ENCODE measurements at places on chromosomes 1 and 21. TPM values are rescaled to one million over a fixed set of nuclear protein-coding genes. Genes with fewer than 3 reads are reported as not detected.
A peak's percentile ranks its signal among the peaks of the same experiment; 100 is the strongest.

- H3K4me1 ChIP-seq: peaks cover 1% of the 10 kb centered on the region
- DNase-seq: no peak
- H3K27me3 ChIP-seq: no peaks in the 10 kb centered on the region
- H3K4me3 ChIP-seq: no peak overlapping the region
These were observed 12.0 kb downstream of the ERVH48-1 start for GRCh38 chr21:42913476-42913875.

DNA sequence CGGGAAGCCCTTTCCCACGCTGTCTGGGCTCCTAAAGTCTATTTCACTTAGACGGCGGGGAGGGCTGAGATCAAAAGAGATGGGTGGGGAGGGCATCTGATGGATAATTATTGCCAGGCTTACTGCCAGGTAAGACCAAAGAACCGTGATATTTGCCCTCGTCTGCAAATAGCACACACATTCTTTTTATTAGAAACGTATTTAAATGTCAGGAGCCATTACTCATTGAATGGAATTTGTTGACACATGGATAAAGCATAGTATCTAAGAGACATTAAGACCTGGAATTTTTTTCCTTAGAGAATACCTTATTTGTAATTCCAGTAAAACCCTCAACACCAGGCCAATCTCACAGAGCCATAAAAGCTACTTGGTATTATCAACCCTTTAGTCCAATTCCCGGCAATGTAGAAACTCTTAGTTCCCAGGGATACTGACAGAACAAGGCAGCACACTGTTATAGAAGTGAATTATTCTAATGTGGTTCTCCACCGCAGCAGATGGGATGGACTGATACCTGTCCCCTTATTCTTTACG, 10.6 kb downstream of the URB1 start:
- no peak for DNase-seq
- H3K27me3 ChIP-seq: no peaks in the 10 kb centered on the region
- peaks cover 22% of the 10 kb centered on the region for H3K4me1 ChIP-seq
- peak overlapping the region; percentile 65 for H3K27ac ChIP-seq

DNA sequence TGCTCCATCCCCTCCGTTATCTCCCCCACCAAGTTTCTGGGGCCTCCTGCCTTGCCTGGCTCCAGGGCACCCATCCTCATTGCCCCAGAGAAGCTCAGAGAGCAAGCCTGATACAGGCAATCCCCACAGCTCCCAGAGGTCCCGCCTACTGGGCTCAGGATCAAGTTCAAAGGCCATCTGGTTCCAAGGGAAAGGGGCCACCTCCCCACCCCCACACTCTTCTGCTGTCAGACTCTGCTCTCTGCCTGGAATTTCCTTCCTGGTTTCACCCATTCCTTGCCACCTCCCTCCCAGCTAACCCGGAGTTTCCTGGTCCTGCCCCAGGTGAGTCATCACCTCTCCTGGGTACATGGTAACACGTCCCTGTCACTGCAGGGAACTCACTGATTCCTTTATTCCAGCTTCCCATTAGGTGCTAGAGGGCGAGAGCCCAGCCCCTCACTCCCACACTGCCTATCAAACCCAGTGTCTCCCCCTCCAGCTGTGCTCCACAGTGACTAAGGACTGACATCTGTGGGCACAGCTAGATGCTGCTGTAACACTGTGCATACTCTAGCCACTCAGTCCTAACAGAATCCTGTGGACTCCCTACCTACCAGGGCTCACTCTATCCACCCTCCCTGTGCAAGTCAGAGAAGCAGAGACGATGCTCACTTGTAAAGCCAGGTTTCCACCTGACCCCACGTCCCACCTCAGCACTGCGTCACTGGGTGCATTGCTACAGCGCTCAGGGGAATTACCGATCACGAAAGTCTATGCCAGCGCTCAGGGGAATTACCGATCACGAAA, 21.8 kb downstream of the RSPH1 start:
- H3K27me3 ChIP-seq: peaks cover 5% of the 10 kb centered on the region
- peak; percentile 56 for DNase-seq
- no peak overlapping the region for H3K27ac ChIP-seq
- H3K4me1 ChIP-seq: peaks cover 14% of the 10 kb centered on the region
- H3K36me3 ChIP-seq: no peaks in the 10 kb centered on the region
- no peak overlapping the region for H3K4me3 ChIP-seq

GRCh38 chr21:30990514-30991262, 47.6 kb downstream of the KRTAP19-8 start:
- DNase-seq: no peak
- H3K4me1 ChIP-seq: no peaks in the 10 kb centered on the region
- no peak overlapping the region for H3K27ac ChIP-seq
- no peak overlapping the region for H3K4me3 ChIP-seq

GRCh38 chr1:86823821-86824500, 90.0 kb downstream of the SELENOF start:
- no peaks in the 10 kb centered on the region for H3K4me1 ChIP-seq
- H3K36me3 ChIP-seq: no peaks in the 10 kb centered on the region
- peaks cover 20% of the 10 kb centered on the region for H3K27me3 ChIP-seq
- no peak overlapping the region for H3K4me3 ChIP-seq
- H3K27ac ChIP-seq: no peak overlapping the region

- no peak overlapping the region for H3K4me3 ChIP-seq
- H3K4me1 ChIP-seq: peaks cover 15% of the 10 kb centered on the region
- no peaks in the 10 kb centered on the region for H3K36me3 ChIP-seq
- H3K27ac ChIP-seq: no peak overlapping the region
- no peak for DNase-seq
These were observed 3.8 kb downstream of the G0S2 start for GRCh38 chr1:209678981-209679539.

DNA sequence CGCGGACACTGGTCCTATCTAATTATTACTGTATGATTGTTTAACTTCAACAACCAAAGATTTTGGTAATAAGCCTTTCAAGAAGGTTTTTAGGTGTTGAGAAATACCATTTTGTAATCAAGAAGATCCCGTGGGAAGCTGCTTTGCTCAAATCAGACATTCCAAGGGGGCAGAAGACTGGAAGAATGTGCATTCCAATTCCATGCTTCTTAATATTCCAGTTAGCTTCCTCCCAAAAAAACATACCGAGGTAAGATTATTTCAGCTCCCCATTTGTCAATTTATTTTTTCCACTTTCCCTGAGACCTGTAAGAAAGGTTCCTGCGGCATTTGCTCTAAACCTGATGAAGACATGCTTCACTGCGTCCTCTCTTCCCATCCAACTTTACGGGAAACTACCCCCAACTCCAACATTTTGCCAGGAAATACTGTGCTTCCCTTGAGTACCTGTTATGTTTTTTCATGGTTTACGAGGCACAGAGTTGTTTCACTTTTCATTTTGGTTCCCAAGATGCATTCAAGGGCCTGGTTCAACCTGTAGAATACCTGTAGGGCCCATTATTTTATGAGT, 4.1 kb downstream of the CNN3 start:
- H3K4me1 ChIP-seq: peaks cover 68% of the 10 kb centered on the region
- peaks cover 11% of the 10 kb centered on the region for H3K36me3 ChIP-seq
- H3K4me3 ChIP-seq: peak overlapping the region; percentile 52
- H3K27ac ChIP-seq: peak overlapping the region; percentile 86
- DNase-seq: no peak

DNA sequence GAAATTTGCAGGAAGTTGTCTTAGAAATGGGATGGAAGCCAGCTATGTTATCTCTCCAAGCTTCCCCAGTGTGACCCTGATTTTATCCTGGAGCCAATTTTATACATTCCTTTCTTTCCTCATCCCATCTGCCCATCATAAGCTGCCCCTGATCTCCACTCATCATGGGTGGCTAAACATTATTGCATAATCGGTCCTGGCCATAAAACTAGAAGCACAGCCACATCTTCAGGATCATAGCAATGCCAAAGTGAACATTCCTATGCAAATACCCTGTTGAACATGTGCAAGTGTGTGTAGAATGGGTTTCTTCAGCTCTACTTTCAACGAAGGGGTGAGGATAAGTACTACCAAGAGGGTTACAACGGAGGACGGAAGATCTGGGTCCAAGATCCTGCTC, 50.6 kb upstream of the COG2 start:
- H3K36me3 ChIP-seq: no peaks in the 10 kb centered on the region
- H3K27ac ChIP-seq: no peak overlapping the region
- no peak for DNase-seq
- no peak overlapping the region for H3K4me3 ChIP-seq

Gene SCAMP3
- total RNA-seq: 74.6 TPM

Gene SLAMF6
- total RNA-seq: not detected

Gene IGSF5
- not detected for total RNA-seq

Gene PRKCZ
- 3.1 TPM for total RNA-seq

Gene DNM3
- total RNA-seq: 3.7 TPM

Gene BCAN
- total RNA-seq: 0.29 TPM

Gene ELAPOR1
- total RNA-seq: 0.31 TPM
